Stimulated activated CD4-positive, alpha-beta T cell treated with anti-CD3 and anti-CD28 coated beads, TNF-alpha, amount 100 ng/mL, for 1 hour (primary cell): ENCODE measurements at places on chromosomes 2 and 18.

DNA sequence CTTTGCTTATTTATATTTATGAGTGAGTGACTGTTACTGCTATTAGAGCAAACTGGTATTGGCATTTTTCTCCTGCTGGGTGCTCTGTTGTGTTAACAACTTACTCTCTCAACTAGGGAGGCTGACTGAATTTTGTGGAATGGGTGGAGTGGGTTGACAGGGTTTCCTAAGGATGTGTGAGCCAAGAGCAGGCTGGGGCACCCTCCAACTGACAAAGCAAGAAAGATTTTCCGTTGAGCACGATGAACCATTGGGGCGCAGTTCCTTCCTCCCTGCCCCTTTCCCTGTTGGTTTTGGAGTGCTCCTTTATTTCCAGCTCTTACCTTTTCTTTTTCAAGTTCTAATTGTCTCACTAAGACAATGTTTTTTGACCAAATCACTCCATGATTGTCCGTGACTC, 20.3 kb downstream of the SEH1L start:
- DNase-seq: no peak

DNA sequence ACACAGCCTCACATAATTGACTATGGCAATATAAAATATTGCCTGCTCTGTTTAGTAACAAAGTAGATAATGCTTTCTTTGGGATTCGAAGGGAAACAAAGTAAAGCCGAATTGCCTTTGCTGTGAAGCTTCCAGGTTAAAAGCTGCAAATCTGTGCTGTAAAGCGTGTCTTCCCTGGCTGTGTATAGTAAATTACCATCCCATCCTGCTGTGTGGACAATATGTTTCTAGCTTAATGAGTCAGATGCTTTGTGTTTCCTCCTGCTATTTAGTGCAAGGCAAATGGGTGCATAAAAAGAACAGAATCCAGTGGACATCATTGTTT, 265.1 kb downstream of the SOCS6 start:
- DNase-seq: no peak

DNA sequence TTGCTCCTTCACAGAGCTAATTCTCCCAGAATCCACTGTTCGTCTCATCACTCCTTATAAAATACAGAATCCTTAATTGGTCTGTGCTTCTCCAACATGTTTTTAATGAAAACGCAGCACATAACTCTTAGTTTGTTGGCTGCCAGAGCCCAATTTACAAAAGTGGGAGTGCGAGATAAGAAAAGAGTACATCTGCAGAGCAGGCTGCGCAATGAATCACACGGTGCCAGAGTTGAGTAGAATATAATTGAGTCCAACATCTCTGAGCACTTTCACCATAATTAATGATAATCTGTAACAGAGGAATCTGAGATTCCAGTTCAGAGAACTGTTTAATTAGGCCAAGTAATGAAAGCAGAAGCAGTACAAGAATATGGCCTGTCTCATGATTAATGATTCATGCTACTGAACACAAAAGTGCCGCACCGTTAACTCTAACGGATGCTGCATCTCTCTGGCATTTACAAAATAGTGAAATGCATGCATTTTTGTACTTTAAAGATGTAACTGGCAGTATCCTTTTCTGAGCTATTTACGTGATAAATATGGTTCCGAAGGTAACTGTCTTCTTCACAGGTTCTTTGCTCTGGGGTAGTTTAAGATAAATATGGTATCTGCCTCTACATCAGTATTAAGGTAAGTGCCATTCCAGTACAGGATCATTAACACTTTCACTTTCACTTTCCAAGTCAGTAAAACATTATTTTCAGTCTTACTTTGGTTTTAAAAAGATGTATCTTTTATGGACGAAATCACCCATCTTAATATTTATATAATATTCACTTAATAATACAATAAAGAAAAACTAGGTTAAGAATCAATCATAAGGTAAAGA, 785.6 kb downstream of the NR4A2 start:
- no peak for DNase-seq

DNA sequence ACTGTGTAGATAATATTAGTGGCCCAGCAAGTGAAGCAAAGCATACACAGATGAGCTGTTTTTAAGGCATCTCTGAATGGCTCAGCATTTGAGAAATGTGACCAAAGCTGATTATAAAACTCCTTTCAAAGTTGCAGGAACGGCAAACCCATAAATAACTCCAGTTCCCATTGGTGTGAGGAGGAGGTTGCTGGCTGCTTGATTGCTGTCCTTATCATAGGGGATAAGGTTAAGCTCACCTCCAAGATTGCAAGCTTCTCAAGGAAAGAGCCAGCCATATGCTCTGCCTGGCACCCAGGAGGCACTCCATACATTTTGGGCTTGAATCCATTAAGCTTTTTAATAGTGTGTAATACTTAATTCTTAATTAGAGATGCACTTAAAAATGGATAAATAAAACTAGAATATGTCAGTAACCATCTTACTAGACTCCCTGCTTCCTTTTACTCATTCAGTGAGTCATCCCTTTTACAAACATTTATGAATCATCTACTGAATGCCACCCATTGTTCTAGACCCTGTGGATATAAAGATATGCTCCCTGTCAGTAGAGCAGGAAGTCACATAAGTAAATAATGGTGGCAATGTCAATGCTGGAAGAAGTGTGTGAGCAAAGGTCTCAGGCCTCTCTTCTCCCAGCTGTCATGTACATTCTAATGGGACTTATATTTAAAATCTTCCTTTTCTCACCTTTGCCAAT, 99.3 kb downstream of the SPATS2L start:
- no peak for DNase-seq

- DNase-seq: no peak
Observed at GRCh38 chr18:6414118-6414722, 491 bp downstream of the L3MBTL4 start.

GRCh38 chr18:7524786-7525185, 42.3 kb upstream of the PTPRM start:
- DNase-seq: no peak

- DNase-seq: no peak
Observed at GRCh38 chr2:170969872-170970496, 40.9 kb downstream of the GORASP2 start.

GRCh38 chr2:133026536-133027177, 356.7 kb upstream of the LYPD1 start:
- DNase-seq: no peak

DNA sequence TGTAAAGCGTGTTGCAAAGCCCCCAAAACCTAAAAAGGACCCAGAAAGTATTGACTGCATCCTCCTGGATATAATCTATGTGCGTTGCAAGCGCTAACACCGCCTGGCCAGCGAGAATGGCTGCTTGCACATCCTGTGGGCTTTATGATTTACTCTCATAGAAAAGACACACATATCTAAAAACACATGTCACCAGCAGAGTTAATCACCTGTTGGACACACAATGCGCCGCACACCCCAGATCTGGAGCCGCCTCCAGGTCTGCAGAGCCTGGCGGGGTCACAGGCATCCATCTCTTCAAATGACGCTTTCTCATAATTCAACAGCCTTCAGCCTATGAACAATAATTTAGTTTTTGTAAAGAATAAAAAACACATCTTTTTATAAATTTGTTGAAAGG, 186.5 kb downstream of the RTP5 start:
- no peak for DNase-seq

- DNase-seq: no peak
Observed at GRCh38 chr2:84160453-84160852, 298.6 kb downstream of the SUCLG1 start.

- DNase-seq: no peak
Observed at GRCh38 chr18:48840491-48840877, 110.3 kb downstream of the SMAD7 start.

- no peak for DNase-seq
Observed at GRCh38 chr2:191907091-191907490, 60.2 kb upstream of the CAVIN2 start.

- DNase-seq: no peak
Observed at GRCh38 chr18:60448487-60449267, 76.1 kb upstream of the MC4R start.

DNA sequence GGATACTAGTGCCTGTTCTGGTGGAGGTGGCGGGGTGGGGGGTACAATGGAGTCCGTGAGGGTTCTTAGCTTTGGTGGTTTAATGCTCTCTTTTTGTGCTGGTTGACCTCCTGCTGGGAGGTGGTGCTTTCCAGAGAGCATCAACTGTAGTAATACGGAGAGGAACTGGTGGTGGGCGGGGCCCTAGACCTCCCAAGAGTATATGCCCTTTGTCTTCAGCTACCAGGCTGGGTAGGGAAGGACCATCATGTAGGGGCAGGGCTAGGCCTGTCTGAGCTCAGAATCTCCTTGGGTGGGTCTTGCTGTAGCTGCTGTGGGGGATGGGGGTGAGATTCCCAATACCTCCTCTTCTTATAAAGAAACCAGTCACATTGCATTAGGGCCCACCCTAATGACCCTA, 27.1 kb downstream of the CAMKMT start:
- DNase-seq: no peak

DNA sequence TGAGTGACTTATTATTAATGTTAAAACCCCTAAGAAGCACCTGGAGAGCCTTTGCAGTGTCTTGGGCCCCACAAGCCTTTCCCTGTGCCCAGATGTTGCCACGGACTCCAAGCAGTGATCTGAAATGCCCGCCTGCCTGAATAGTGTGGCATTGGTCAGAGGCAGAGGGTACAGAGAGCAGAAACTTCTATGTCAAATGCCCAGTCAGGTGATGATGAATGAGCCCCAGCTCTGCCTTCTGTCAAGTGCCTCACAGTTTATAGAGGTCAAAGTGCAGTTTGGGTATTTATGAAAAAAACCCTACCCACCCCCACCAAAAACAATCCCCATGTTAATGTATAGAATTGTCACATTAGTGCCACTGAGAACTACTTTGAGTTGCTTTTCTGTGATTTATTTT, 170.0 kb upstream of the SIX3 start:
- no peak for DNase-seq

DNA sequence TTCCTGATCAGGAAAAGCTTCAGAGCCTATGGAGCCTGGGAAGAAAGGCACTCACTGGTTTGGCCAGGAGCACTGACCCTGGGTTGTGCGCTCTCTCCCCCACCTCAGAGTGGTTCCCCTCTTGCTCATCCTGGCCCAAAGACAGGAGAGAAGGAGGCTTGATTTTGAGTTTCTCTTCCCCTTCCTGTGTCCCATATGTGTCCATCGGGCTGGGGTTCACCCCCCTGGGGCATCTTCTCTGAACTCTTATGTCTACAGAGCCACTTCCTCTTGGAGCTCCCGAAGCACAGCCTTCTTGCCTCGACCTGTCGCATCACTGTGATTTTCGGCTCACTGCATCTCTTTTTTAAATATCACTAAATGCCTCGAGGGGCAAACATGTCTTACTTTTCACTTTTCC, 692.3 kb downstream of the RNF144A start:
- DNase-seq: no peak

- DNase-seq: no peak
Observed at GRCh38 chr2:65456064-65456463, 23.7 kb upstream of the SPRED2 start.
